ENCODE measurements at places on chromosomes 12 and 14. TPM values are rescaled to one million over a fixed set of nuclear protein-coding genes. Genes with fewer than 3 reads are reported as not detected.

DNA sequence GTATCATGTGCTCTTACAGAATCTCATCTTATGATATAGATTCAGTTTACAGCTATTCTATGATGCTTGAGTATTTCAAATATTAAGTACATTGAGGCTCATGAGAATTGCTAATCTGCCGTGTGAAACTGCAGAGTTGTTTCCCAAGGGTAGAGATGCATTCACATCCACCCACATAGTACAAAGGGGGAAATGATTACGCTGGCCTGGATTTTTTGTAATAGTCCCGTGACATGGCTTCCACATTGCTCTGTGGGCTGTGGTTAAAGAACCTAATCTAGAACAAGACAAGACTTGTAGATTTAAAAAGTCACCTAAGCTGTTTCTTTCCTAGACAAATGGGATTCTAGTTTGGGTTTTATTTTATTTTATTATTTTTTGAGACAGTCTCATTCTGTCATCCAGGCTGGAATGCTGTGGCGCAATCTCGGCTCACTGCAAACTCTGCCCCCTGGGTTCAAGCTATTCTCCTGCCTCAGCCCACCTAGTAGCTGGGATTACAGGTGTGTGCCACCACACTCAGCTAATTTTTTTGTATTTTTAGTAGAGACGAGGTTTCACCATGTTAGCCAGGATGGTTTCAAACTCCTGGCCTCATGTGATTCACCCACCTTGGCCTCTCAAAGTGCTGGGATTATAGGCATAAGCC is 13.0 kb upstream of the RIOX1 start:
- DNase-seq: no peak

GRCh38 chr14:102510616-102511520 is 1.3 kb upstream of the ANKRD9 start:
- no peak for DNase-seq

DNA sequence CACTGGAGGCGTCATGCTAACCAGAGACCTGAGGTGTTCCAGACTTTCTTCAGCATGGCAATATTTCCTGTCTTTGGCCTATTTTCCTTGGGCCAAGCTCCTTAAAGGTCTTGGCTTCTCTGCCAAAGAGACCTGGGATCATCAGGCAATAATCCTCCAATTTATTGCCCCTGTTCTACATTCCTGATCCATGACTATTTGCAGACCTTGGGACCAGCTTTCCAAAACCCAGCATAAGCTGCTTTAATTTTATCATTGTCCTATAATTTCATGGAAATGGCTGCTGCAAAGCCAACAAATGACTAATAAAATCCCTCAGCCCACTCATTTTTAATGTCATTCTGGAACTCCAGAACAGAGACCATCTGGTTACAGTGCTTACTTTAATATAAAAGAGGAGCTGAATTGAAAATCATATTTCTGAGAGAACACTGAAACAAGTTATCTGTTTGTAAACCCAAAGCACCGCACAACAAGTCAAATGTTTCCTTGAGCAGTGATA is 166.9 kb upstream of the BTG1 start:
- no peak for DNase-seq

Gene DPPA3
- total RNA-seq: not detected

Gene OTOGL
- 0.05 TPM for total RNA-seq

Gene EID3
- total RNA-seq: 9.2 TPM

Gene PTPRQ
- 0.22 TPM for total RNA-seq

Data from ovary (tissue), 10 donors.